Esophagus mucosa (tissue), 1 donor: ENCODE measurements at places on chromosomes 4 and X. TPM values are rescaled to one million over a fixed set of nuclear protein-coding genes. Genes with fewer than 3 reads are reported as not detected.

Gene PDE5A
- 1.7 TPM for total RNA-seq

GRCh38 chrX:15319075-15319474, 3.6 kb upstream of the ASB11 start:
- ATAC-seq: no peak

DNA sequence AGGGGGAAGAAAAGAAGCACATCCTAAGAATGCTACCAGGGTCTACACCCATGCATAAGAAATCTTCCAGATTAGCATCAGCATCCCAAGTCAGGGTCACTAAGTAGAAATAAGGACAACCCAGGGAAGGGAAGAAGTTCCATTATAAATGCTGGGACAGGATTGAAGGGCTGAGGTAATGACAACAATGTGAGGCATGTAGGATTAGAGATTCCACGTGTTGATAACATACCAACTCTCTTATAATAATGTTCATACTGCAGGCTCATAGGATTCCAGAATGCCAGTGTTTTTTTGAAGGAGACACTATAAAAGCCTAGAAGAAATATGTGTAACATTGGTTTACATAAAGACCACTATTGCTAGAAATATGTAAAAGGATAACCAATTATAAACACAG, 201.2 kb downstream of the MID1IP1 start:
- ATAC-seq: no peak

DNA sequence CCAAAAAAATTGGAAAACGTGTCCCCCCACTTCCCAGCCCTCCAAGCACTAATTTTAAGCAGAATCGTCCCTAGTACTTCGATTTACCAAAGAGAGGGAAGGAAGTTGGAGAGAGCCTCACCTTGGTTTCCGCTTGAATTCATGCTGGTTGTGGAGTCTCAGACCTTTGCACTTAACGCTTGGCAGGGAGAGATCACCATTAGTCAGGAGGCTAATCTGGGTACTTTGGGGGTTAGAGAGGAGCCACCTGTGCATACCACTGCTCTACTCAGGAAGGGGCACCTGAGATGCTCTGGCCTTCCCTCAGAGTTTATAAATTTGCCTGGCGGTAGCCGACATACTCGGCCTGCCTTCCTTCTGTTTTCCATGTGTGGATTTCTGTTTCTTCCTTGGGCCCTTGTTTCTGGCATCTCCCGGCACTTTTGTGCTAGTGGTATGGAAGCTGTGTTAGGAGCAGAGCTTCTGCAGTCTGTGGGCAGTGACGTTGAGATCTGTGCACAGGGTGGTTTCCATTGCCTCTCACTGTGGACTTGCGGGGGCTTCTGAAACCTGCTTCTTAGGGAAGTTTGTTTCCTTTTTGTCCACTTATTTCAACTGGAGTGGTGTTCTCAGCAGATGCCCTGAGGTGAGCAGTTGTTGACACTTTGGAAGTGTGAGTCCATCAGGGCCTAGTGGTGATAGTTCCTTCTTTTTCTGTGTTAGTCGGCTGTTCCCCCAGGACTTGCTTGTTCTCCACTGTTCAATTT, 104.2 kb downstream of the TMEM131L start:
- no peak for ATAC-seq

DNA sequence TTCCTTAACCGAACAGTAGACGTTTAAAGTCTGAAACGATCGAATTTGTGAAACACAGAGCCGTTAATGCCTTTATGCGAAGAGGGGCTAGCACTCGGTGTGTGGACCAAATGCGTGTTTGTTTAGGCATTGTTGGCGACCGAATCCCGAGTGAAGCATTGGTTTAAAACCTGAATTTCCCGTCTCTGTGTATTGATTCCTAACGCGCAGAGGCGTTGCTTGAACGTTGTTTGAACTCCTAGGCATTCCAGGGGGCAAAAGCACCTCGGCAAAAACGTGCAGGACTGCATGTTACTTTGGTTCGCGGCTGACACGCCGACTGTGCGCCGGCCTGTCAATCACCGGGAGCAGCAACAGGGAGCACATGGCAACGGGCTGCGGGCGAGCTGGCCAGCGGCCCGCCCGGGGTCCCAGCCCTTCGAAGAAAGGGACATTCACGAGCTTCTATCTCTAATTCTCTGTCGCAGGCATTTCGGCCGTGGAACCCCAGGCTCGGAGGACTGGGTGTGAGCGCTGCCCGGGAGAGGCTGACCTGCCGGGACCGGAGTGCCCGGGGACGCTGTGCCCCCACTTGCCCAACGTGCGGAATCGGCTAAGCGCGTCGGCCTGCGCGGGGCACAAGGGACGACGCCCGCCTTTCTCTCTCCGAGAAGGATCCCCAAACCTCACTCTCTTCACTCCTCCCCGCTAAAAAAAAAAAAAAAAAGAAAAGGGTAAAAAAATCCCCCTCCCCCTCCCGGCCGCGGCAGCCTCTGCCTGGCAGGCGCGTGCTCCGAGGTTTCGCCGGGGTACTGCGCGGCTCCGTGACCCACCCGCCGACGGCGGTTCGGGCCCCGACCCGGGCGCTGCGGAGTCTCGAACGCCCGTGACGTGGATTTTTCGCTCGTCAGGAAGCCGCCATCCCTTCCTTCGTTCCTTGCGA, 810 bp downstream of the SPRY1 start:
- peak; percentile 50 for ATAC-seq

Gene GLRA2
- total RNA-seq: not detected

- ATAC-seq: no peak
Measured at GRCh38 chrX:31384471-31384870, 312.6 kb upstream of the FTHL17 start.

Gene SPANXA1
- not detected for total RNA-seq

DNA sequence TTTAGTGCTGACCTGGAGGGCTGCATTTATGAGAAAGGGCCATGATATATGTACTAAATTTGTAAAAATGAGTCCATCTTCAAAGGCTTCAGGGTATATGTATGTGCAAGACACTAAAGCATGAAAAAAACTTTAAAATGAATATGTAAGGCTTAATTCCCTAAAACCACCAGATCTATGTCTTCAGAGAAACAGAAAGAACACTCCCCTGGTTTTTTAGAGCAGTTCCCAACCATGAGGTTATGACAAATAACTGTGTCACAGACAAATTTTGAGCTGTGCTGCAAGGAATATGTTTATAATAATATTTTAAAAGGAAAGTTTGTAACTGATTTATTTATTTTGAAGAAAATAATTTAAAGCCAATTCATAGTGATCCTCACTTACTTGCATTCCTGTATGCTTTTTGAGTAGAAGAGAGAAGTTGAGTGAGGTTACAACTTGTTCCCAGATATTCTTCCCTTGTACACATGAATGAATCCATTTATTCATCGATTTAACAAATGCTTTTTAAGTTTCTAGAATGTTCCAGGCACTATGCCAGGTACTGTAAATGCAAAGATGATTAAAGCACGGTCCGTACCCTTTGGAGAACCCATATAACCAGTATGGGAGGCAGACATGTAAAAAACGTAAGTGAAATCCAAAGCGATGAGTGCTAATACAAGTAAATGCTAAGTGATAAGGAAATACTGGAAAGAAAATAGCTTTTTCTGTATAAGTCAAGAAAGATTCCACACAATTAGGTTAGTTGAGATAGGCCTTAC, 295.2 kb upstream of the DIAPH2 start:
- peak; percentile 41 for ATAC-seq

- ATAC-seq: no peak
Measured at GRCh38 chr4:9988933-9989332, 32.4 kb downstream of the SLC2A9 start.

Gene RBM47
- 70.6 TPM for total RNA-seq

GRCh38 chr4:40294339-40294738, 40.8 kb upstream of the CHRNA9 start:
- no peak for ATAC-seq

DNA sequence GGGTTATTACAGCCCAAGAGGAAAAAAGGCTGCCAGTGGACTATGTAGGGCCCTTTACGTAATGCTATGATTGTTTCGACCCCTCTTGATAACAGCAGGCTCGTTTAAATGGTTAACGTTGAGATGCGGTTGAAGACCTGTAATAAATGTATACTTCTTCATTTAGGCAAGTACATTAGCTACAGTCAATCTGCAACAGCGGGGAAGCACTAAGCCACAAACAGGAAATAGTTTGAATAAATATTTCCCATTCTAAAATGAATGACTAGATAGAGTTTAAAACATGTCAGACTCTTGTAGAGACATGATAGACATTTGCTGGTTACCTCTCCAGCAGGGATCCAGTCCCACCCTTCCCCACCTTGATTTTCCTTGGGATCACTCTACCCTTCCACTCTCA, 38.1 kb upstream of the STIM2 start:
- no peak for ATAC-seq

GRCh38 chrX:118220509-118220908, 103.9 kb upstream of the KLHL13 start:
- peak; percentile 50 for ATAC-seq

GRCh38 chr4:88006956-88007303, 505 bp upstream of the PKD2 start:
- ATAC-seq: no peak

Gene CC2D2A
- total RNA-seq: 9.6 TPM

- ATAC-seq: no peak
Measured at GRCh38 chrX:104854790-104855340, 288.9 kb downstream of the IL1RAPL2 start.

DNA sequence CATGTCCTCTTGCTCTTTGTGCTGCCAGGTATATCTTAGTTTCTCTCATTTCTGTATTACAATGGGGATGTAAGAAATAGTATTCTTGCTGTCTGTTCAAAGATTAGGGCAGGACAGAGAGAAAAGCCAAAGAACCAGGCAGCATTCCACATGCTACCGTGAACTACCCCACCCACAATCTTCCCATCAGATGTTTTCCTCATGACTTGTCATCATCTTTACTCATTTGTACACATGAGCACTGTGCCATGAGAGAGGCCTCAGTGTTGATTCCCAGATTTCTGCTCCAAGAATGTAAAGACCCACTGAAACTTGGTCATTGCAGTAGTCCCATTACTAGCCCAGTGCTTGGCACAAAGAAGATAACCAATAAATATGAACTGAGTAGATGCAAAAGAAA, 354.6 kb upstream of the RASGEF1B start:
- no peak for ATAC-seq

DNA sequence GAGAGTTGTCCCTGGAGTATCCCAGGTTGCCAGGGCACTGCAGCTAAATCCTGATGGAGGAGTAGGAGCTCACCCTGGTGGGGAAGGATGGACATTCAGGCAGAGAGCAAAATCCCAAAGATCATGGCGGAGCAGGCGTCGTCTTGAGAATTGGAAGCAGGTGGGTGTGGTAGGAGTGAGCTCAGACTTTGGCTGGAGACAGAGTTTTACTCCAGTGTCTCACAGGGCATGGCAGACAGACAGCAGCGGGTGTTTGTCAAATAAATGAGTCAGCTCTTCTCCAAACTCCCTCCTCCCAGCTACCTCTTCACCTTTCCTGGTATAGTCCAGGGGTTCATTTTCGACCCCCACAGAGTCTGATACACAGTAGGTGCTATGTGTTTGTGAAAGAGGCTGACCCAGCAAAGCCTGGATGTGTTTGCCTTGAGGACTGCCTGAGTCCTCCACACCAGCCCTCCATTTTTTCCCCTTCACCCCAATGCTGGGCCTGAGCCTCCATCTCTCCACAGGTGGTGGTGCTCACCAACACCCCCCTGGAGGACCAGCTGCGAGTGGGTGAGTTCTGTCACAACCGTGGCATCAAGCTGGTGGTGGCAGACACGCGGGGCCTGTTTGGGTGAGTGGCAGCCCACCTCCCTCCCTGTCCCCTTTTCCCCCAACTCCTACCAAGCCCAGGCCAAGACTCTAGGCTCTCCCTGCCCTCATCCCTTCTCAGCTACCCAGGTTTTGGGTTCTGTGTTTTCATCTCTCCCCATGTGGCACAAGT, 6.9 kb downstream of the UBA1 start:
- ATAC-seq: peak; percentile 89

GRCh38 chr4:144716778-144717177, 70.8 kb downstream of the HHIP start:
- ATAC-seq: no peak

DNA sequence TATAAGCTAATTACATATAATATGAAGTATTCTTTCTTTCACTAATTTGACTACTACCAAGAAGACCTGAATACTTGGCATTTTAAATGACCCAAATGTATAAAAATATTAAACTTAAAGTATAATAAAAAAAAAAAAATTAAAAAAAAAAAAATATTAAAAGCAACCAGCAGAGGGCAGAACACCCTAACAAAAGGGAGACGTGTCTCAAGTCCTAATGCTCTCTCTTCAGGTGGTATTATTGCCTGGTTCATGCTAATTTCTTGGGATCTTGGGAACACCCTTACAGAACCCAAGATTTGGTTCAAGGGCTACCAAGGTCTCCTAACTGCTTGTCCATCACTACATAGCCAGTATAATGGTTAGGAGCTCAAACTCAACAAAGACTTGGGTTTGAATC, 754.8 kb downstream of the RAB28 start:
- no peak for ATAC-seq

- no peak for ATAC-seq
Measured at GRCh38 chr4:182807767-182808548, 109.2 kb downstream of the DCTD start.

- no peak for ATAC-seq
Measured at GRCh38 chrX:44744799-44745198, 99.0 kb upstream of the DUSP21 start.

Gene GAR1
- 17.6 TPM for total RNA-seq

GRCh38 chr4:149932188-149932587, 116.5 kb upstream of the IQCM start:
- ATAC-seq: no peak
